ENCODE measurements at places on chromosomes 1 and 21.

GRCh38 chr1:48661726-48662463, 114.8 kb downstream of the BEND5 start:
- no peak for DNase-seq

DNA sequence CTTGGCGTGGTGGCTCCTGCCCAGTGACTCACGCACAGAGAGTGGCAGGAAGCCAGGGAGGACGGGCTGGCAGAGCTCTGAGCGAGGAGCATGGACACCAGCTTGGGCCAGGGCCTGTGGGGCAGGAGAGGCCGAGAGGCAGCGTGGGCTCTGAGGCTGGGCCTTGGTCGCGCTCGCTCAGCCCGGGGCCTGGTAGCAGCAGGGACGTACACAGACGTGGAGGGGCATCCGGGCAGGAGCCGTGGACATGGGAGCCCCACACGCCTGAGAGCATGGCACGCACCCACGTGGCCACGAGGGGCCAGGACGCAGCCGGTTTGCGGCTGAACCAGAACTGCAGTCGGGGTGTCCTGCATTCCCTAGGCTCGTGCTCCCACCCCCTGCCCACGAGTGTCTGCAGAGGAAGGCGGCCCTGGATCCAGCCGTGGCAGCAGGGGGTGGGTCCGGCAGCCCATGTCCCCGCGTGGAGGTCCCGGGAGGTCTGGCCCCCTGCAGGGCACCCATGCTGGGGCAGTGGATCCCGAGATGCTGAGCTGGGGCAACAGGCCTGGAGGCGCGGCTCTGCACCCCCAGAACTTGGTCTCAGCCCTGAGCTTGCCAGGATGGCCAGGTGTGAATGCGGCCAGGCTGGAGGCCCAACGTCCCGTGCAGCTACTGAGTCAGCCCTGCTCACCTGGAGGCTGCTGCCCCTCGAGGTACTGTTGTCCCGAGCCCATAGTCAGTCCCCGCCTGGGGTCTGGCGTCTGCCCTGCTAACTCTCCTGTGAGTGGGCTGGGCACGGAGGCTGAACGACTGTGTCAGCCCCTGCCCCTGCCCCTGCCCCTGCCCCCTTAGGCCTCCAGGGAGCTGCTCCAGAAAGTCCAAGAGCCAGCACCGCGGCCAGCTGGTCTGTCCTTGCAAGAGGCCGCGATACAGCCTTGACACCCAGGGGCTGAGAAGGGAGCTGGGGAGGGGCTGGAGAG, 61.6 kb downstream of the SLX9 start:
- DNase-seq: peak; percentile 59

GRCh38 chr21:26273686-26274313, 103.2 kb upstream of the APP start:
- no peak for DNase-seq

GRCh38 chr21:42453224-42453985, 42.6 kb downstream of the RSPH1 start:
- no peak for DNase-seq

- no peak for DNase-seq
These were observed 27.1 kb downstream of the PKP1 start for GRCh38 chr1:201310251-201310985.

- DNase-seq: no peak
These were observed 48.1 kb downstream of the CDC14A start for GRCh38 chr1:100400404-100400803.

DNA sequence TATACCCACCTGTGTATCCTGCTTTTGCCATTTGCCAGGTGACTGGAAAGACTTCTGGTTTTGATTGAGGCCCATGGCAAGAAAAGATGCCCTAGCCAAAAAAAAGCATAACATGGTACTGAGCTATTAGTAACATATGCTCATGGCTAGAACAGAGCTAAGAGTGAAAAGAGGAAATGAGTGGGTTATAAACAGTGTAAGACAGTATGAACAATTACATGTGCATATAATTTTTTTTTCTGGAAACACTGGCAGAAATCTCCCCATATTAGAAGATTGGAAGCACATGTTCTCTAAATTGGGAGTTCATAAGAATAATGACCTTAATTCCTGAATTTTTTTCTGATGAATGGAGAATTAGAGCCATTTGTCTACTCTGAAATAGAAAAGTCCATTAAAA, 41.2 kb upstream of the PDC start:
- DNase-seq: peak; percentile 59

DNA sequence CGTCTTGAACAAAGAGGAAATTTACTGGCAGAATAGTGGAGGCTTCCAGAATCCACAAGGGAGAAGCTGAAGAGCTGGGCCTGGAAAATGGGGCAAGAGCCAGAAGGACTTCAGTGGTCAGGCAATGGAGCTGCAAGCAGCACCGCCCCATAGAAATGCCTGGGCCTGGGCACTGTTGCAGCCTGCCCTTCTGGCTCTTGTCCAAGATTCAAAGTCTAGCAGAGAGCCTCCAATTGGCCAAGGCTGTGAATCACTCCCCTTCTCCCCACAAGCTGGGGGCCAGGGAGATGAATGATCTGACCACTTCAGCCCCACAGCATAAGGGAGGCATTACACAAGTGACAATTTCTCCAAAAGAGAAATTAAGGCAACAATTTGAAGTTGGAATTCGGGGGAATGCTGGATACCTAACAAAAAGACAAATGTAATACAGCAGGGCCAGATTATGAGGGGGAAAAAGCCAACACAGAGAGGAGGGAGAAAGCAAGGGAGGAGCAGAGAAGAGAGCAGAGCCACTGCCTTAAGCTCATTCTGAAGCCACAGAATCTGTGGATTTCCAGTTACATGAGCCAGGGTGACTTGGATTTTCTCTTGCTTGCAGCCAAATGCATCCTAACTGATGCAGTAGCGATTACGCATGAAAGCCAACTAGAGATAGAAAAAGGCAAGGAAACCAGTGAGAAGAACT, 80.3 kb downstream of the LRIG2 start:
- no peak for DNase-seq

DNA sequence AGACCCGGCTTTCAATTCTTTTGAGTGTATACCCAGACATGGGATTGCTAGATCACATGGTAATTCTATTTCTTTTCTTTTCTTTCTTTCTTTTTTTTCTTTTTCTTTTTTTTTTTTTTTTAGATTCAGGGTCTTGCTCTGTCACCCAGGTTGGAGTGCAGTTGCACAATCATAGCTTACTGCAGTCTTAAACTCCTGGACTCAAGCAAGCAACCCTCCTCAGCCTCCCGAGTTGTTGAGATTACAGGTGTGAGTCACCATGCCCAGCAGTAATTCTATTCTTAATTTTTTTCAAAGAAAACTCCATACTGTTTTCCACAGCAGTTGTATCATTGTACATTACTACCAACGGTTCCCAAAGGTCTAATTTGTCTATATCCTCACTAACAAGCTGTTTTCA, 13.5 kb upstream of the RNF186 start:
- DNase-seq: no peak

DNA sequence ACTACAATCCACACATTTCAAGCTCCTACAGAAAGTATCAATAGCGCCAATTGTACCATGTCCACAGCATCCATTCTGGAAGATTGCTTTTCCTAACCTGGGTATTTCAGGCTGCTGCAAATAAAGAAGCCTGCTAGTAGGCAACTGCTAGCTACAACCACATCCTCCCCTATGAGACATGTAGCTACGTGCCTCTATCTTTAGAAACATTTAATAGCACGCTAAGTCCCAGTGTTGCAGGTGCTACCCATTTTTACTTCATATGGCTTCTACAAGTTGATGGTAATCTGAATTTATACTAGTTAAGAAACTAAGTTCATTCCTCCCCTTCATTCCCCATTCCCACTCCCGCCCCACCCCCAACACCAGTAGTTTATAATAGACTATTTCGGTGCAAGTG, 7.4 kb upstream of the AMPD1 start:
- no peak for DNase-seq

GRCh38 chr1:76876655-76877395, 9.5 kb downstream of the ST6GALNAC5 start:
- no peak for DNase-seq

GRCh38 chr1:156407760-156408159, 38.7 kb downstream of the RHBG start:
- DNase-seq: no peak

GRCh38 chr1:78093560-78093959, 47.8 kb downstream of the GIPC2 start:
- DNase-seq: no peak

- DNase-seq: no peak
These were observed 21.2 kb downstream of the PTGS2 start for GRCh38 chr1:186658999-186659398.

Measured in AG09319 (cell line).